ENCODE measurements at places on chromosomes 1 and 21. TPM values are rescaled to one million over a fixed set of nuclear protein-coding genes. Genes with fewer than 3 reads are reported as not detected.

Gene CYP4Z1
- total RNA-seq: not detected

Gene OR10Z1
- total RNA-seq: not detected

GRCh38 chr21:46264690-46265144 is 20.7 kb downstream of the MCM3AP start:
- DNase-seq: no peak

DNA sequence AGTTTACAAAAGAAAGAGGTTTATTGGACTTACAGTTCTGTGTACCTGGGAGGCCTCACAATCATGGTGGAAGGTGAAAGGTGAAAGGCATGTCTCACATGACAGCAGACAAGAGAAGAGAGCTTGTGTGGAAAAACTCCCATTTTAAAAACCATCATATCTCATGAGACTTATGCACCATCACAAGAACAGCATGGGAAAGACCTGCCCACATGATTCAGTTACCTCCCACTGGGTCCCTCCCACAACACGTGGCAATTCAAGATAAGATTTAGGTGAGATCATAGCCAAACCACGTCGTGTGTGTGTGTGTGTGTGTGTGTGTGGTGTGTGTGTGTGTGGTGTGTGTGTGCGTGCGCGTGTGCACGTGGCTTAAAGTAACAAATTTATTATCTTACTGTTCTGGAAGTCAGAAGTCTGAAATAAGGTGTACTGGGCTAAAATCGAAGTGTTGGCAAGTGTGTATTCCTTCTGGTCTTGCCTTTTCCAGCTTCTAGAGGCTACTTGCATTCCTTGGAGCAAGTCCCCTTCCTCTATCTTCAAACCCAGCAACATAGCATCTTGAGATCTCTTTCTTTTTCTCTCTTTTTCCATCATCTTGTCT is 48.1 kb upstream of the MPC2 start:
- DNase-seq: no peak

- DNase-seq: no peak
Observed at GRCh38 chr1:24364605-24364974, 45.4 kb downstream of the GRHL3 start.

- no peak for DNase-seq
Observed at GRCh38 chr1:215044151-215044550, 38.4 kb upstream of the KCNK2 start.

DNA sequence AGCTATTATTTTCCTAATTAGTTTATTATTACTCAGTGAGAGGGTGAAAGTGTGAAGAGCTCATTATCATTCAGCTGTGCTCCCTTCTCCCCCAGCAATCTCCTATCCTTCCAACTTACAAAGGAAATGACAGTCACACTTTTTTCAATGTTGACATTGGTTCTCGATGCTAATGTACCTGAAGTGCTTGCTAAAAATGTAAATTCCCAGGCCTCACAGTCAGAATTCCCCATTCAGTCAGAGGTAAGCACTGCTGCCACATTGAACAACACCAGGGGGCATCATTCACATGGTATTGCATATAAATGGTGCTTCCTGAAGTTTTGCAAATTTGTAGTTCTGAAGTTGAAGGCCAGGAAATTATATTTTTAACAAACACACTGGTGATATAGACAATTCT is 132.7 kb upstream of the FOXD3 start:
- DNase-seq: peak; percentile 77

DNA sequence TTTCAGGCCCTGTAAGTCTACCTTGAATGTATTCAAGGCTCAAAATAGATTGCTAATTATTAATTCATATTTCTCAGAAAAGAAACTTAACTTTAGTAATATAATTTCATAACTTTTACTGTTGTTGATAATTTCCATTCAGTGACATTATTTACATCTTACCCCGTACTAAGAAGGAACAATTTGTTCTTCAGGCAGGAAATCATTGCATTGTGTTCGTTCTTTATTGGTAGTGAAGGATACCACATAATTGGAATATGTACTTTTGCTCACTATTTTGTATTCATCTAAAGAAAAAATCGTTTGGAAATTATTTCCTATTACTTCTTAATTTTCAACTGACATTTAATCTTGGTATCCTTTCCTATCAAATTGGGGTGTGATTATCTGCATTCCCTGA is 39.4 kb downstream of the CTTNBP2NL start:
- no peak for DNase-seq
